ENCODE measurements at places on chromosomes 3 and 15.

DNA sequence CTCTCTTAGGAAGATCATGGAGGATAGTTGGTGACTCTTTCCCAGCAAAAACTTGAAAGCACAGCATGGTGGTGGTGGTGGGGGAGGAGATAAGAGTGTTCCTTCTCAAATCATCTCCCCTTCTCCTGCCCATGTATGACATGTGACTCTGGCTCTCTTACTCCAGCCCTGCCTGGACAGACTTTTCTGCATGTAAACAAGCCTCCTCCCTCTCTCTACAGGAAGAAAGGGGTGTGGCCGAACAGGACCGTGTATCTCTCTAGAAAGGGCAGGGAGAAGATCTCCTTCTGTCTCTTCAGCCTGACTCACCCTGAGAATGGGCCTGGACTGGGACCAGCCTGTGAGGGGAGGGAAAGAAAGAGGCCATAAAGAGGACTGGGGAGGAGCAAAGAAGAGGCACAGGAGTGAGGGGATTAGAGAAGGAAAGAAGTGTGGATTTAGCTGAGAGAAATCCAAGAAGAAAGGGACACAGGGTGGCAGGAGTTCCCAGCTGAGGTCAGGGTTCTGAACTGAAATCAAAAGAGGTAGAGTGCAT lies 1.5 kb downstream of the CELF6 start:
- DNase-seq, result no peak

DNA sequence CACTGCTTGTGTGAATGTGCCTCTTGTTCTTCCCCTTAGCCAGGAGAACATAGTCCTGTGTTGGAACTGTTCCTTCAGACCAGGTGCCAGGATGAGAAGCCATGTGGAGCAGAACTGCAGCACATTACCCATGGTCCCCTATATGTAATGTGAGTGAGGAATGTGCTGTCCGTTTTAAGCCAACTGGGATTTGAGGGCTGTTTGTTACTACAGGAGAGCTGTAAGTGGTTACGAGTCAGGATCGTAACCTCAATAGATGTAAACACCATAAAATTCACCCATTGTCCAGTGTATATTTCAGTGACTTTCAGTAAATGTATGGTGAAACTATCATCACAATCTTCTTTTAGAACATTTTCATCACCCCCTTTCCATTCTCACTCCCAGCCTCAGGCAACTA lies 10.1 kb upstream of the SCAP start:
- DNase-seq, result no peak

- no peak for DNase-seq
Measured at GRCh38 chr3:105611304-105612192, 244.8 kb downstream of the ALCAM start.

- DNase-seq, result peak; percentile 55
Measured at GRCh38 chr3:167380004-167380689, at the start of gene ZBBX. TSS of gene ZBBX (minus strand) at chr3:167380297. CDS start at chr3:167372901, 7,396 bp downstream.

- DNase-seq, result no peak
Measured at GRCh38 chr15:99114511-99115299, 9.8 kb downstream of the SYNM start.

DNA sequence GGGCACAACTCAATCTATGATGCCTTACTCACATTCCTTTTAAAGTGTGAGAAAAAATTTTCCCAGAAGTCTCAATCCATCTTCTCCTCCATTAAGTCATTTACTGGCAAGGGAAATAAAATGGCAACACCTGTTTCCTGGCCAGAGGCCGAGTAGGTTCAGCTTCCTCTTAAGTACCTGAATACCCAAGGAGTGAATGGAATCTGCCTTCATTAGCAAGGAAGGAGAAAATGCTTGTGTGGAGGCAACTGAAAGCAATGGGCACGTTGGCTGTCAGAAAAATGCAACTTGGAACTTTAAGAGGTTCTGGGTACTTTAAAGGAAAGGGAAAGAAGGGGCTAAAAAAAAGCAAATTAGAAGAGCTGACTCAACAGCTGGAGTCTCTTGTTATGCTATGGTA lies 423.6 kb upstream of the ARL6 start:
- DNase-seq, result no peak

GRCh38 chr3:169648451-169648850 lies 15.1 kb downstream of the MECOM start:
- no peak for DNase-seq

DNA sequence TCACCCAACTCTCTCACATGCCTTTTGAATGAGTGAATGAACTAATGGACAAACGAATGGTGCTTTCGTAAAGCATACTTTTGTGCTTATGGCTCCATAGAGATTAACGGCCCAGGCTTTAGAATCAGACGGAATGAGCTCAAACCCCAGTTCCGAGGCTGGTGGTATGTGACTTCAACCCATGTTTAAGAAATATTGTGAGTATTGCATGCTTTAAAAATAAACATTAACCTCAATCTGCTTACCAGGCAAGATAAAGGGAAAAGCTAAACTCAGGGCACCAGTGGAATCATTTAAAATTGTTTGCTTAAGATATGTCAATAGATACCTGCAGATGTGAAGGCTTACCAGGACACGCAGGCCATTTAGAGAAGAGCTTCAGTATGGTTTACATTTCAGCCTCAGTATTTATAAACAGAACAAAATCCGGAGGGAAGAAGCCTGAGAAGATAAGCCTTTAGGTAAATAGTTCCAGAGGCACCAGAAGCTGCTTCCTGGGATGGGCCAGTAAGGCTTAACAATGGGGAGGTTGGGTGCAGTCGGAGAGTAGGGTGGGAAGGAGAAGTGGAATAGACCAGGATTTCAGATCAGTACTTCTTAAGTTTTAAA lies 186.4 kb downstream of the ADAMTS9 start:
- no peak for DNase-seq

DNA sequence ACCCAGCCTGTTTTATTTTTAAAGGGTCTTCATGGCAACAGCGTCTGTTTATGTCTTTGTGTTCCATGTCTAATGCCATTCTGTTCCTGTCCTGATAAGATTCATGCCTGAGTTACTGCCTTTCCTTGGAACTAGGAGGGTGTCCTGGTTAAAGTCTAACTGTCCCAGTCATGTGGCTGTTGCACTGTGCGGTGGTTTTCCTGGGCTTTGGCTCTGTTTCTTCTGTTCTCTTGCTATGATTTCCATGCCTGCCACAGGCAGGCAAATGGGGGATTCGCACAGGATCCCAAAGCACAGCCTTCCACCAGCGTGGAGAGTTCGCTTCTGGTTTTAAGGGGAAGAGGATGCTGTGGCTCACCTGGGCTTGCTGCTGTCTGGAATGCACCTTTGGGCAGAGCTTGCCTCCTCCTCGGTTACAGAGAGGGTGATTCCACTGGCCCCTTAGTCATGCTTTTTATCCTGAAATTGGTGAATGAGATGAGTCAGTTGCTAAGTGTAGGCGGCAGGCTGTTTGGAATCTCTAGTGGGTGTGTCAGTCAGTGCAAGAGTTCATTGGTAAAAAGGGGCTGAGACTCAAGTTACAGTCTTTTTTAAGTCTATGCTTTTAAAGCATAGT lies 86.8 kb downstream of the CCK start:
- no peak for DNase-seq

GRCh38 chr15:90184119-90184785 lies 16.9 kb upstream of the SEMA4B start:
- no peak for DNase-seq

DNA sequence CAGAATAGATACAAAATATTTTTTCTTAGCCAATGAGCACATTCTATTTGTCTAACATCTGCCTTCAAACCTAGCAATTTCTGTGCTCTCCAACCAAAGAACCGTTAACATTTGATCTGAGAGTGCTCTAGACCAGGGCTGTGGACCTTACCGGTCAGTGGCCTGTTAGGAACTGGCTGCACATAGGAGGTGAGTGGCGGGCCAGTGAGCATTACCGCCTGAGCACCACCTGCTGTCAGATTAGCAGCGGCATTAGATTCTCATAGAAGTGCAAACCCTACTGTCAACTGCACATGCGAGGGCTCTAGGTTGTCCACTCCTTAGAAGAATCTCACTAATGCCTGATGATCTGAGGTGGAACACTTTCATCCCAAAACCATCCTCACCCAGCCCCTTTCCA lies 131.7 kb downstream of the CADM2 start:
- DNase-seq, result no peak

- no peak for DNase-seq
Measured at GRCh38 chr3:160376681-160377080, 22.3 kb downstream of the IFT80 start.

DNA sequence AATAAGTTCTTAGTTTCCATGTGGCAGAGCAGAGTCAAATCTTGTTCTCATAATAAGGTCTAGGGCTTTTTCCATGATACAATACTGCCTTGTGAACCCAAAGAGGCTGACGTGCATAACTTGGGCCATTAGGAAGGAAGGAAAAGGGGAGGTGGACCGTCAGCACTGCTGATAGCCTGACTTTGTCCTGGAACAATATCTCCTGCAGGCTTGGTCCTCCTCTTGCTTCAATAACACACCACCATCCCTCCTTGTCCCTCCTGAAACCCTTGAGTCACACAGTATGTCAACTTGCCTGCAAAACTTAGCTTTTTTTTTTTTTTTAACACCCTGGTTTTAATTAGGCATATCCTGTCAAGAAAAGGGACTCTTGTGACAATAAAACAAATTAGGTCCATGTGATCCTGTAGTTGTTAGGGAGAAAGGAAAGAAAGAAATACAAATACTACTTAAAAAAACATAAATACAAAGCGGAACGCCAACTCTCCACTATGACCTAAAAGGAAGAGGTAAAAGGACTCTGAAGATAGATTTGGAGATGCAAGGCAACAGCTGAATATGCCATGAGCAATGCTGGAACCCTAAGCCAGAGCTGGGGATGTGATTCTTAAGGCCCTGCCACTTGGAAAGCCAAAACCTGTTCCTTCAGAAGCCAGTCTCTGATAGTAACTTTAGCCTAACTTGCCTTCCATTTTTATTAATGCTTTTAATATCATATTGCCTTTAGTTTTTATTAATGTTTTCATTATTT lies 67.0 kb downstream of the WWTR1 start:
- no peak for DNase-seq

DNA sequence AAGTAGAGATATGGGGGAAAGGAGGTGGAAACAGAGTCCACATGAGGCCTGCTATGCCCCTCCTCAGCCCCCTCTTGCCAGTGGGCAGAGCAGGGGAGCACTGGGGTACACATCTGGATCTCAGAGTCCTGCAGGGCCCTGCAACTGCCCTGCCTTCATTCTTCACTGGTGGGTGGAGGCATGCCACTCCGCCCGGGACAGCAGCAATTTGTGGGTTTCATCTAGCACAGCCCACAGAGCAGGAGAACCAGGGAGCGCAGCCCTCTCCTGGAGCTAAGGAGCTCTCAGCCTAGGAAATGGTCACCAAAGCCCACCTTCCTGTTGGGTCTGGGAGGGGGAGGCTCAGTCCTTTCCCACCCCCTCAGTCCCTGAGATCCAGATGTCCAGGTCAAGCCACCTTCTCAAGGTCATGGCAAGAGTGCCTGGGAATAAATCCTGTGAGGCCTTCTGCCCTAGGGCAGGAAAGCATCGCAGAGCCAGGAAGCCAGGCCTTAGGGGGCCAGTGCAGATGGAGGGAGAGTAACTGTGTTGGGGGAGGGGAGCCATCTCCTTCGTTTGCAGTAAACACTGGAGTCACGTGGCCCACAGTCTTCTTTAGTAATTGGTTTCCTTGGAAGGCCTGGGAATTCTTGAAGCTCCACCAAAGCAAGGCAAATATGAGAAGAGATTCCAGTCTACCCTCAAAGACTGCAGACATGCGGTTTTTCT lies 31.0 kb downstream of the ANP32A start:
- DNase-seq, result no peak

GRCh38 chr3:81974751-81975150 lies 213.3 kb upstream of the GBE1 start:
- no peak for DNase-seq

DNA sequence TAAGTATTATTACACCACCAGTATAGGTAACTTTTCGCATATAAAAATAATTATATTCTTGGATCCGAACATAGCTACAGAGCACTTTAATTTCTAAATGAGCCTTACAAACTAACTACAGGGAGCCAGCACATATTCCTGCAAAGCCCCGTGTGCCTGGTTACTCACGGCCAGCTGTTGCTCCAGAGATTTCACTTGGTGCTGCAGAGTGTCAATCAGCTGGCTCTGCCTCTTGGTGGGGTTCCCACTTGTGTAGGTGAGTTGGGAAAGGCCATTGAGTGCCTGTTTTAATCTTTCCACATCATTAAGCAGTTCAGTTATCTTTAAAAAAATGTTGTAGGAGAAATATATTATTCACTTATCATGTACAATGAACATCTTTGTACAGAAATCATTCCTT lies 98.9 kb downstream of the UACA start:
- no peak for DNase-seq

DNA sequence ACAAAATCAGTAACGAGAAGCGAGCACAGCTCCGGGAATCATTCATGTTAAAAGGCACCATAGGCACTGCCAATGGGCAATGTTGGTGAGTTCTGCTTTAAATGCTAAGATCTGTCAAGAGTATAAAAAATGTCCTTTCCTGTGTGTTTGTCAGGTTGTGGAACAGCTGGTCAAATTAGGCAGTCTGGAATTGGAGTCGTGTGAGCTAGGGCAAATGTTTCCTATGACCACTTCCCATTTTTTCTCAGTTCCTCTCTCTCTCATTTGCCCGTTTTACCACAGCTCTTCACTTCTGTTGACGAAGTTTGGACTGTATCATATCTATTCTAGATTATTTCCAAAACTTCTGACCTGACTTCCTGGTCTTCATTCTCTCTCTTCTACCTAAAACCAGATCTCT lies 60.8 kb upstream of the GOLIM4 start:
- peak; percentile 76 for DNase-seq

GRCh38 chr15:100314809-100315400 lies 26.9 kb downstream of the ADAMTS17 start:
- no peak for DNase-seq

- no peak for DNase-seq
Measured at GRCh38 chr3:48243886-48244285, 3.0 kb downstream of the ZNF589 start.

- no peak for DNase-seq
Measured at GRCh38 chr3:119427669-119428068, 35.7 kb downstream of the TMEM39A start.

GRCh38 chr15:60536314-60536713 lies 57.4 kb upstream of the ICE2 start:
- no peak for DNase-seq

DNA sequence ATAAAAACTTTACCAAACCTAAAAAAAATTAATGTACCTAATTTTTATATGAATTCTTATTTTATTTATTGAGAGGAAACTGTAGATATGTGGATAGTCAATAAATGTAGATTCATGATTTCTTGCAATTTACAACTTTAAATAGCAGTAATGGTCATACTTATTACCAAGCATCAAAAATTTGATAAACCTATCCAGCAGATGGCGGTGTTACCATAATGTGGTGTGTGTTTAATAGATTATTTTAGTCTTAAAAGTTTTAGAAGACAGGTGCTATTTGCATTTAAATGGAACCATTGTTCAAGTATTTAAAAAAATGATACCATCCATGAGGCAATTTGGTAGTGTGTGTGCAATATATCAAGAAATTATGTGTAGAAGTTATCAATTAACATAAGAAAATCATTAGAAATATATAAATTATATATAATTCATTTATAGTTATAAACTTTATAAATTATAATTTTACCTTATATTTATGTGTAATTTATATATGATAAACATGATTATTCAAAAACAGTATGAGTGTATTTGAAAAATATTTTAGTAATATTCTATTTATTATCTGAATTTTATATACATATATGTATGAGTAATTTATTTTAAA lies 176.0 kb upstream of the BCHE start:
- DNase-seq, result peak; percentile 43

GRCh38 chr3:184203526-184203925 lies 17.5 kb downstream of the ABCF3 start:
- DNase-seq, result no peak

- DNase-seq, result no peak
Measured at GRCh38 chr3:13424141-13424844, 4.2 kb upstream of the NUP210 start.
